Neuronal stem cell (in vitro differentiated cells): ENCODE measurements at places on chromosomes 1 and 21.

DNA sequence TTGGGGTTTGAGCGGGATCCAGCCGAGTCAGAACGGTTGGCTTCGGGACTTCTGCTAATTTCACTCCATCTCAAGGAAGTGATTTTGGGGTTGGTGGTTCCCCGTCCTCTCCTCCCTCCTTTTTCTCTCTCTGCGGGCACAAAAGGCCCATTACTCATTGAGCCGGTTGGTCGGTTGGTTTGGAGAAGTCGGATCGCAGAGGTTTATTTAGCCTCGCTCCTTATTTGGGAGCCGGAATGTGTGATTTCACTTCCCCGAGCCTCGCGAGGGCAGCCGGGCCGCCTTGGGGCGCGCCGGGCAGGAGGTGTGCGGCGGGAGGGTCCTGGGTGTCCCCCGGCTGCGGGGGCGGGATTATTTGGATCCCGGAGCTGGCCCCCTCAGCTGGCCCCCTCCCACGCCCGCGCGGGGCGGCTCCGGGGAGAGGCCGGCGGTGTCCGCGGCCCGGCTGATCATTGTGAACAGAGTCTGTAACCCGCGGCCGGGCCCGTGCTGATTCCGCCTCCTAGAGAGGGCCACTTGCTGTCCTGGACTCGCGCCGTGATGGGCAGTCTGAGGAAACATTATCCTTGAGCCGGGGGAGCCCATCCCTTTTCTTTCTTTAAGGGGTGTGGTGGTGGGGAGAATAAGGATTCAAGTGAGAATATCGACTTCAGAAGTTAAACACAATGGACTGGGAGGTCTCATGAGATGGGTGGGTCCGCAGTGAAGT is 1.2 kb downstream of the MAPKAPK2 start:
- peaks cover 11% of the 10 kb centered on the region for H3K27me3 ChIP-seq
- peaks cover 26% of the 10 kb centered on the region for H3K4me1 ChIP-seq
- peak; percentile 61 for DNase-seq

GRCh38 chr1:46522184-46522968 is 29.1 kb downstream of the KNCN start:
- H3K4me1 ChIP-seq = peaks cover 8% of the 10 kb centered on the region

DNA sequence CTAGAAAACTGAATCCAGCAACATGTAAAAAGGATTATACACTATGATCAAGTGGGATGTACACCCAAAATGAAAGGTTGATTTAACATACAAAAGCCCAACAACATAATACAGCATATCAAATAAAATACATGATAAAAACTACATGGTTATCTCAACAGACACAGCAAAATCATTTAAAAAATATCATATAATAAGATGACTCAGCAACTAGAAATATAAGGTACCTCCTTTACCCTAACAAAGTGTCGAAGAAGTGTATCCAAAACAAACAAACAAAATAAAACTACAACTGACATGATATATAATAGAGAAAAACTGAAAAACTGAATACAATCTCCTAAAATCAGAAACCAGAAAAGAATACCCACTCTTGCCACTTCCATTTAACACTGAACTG is 969.1 kb downstream of the AMY1C start:
- H3K4me1 ChIP-seq = no peaks in the 10 kb centered on the region
- no peak for DNase-seq
- no peaks in the 10 kb centered on the region for H3K36me3 ChIP-seq
- H3K27ac ChIP-seq = no peak overlapping the region
- no peaks in the 10 kb centered on the region for H3K27me3 ChIP-seq

DNA sequence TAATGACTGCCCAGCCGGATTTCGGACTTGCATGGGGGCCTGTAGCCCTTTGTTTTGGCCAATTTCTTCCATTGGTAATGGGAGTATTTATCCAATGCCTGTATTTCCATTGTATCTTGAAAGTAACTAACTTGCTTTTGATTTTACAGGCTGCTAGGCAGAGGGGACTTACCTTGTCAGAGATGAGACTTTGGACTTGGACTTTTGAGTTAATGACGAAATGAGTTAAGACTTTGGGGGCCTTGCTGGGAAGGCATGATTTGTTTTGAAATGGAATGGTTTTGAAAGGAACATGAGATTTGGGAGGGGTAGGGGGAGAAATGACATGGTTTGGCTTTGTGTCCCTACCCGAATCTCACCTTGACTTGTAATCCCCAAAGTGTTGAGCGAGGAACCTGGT is 9.6 kb downstream of the UBE2G2 start:
- no peak for DNase-seq
- no peak overlapping the region for H3K4me3 ChIP-seq
- H3K36me3 ChIP-seq = peaks cover 55% of the 10 kb centered on the region
- peaks cover 4% of the 10 kb centered on the region for H3K4me1 ChIP-seq

DNA sequence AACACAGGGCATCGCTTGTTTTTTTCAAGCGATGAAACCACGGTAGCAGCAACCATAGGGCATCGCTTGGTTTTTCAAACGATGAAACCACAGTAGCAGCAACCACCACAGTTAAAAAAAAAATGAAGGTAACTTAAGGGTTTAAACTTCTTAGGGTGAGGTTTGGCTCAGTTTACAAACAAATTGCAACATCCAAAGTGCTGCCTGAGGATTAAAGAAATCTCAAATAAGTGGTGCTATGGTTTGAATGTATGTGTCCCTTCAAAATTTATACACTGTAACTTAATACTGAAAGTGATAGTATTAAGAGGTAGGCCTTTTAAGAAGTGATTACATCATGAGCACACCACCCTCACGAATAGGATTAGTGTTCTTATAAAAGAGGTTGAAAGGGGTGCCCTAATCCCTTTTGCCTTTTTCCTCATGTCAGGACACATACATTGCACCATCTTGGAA is 6.4 kb upstream of the GBP5 start:
- no peaks in the 10 kb centered on the region for H3K36me3 ChIP-seq
- no peak overlapping the region for H3K4me3 ChIP-seq
- no peaks in the 10 kb centered on the region for H3K27me3 ChIP-seq
- no peak for DNase-seq
- no peaks in the 10 kb centered on the region for H3K4me1 ChIP-seq

GRCh38 chr1:212814537-212815334 is 23.0 kb downstream of the TATDN3 start:
- peaks cover 11% of the 10 kb centered on the region for H3K36me3 ChIP-seq
- DNase-seq = no peak
- H3K4me1 ChIP-seq = no peaks in the 10 kb centered on the region

DNA sequence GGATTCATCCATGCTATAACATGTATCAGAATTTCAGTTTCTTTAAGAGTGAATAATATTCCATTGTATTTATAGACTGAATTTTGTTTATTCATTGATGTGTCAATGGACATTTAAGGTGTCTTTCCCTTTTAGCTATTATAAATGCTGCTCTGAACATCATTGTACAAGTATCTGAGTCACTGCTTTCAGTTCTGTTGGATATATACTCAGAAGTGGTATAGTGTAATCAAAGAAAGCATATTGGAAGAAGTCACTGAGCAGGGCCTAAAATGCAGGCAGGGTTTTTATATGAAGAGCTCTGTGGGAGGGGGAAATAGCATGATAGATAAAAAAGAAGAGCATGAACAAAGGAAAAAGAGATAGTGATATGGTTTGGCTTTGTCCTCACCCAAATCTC is 22.5 kb downstream of the TYW3 start:
- no peak overlapping the region for H3K27ac ChIP-seq
- H3K36me3 ChIP-seq = peaks cover 7% of the 10 kb centered on the region
- no peak for DNase-seq
- peaks cover 5% of the 10 kb centered on the region for H3K4me1 ChIP-seq
- no peak overlapping the region for H3K4me3 ChIP-seq
- no peaks in the 10 kb centered on the region for H3K27me3 ChIP-seq

GRCh38 chr1:152759453-152760173 is 1.8 kb downstream of the KPRP start:
- DNase-seq = no peak
- H3K27ac ChIP-seq = no peak overlapping the region
- no peaks in the 10 kb centered on the region for H3K36me3 ChIP-seq
- H3K4me1 ChIP-seq = no peaks in the 10 kb centered on the region
- H3K4me3 ChIP-seq = no peak overlapping the region

GRCh38 chr1:19495000-19495656 is 9.8 kb upstream of the CAPZB start:
- H3K4me1 ChIP-seq = no peaks in the 10 kb centered on the region
- no peaks in the 10 kb centered on the region for H3K27me3 ChIP-seq
- no peak for DNase-seq
- H3K27ac ChIP-seq = no peak overlapping the region
- H3K36me3 ChIP-seq = no peaks in the 10 kb centered on the region
- H3K4me3 ChIP-seq = no peak overlapping the region

GRCh38 chr1:85398391-85399064 is 66.4 kb downstream of the DDAH1 start:
- no peak overlapping the region for H3K4me3 ChIP-seq
- no peak overlapping the region for H3K27ac ChIP-seq
- DNase-seq = no peak
- no peaks in the 10 kb centered on the region for H3K36me3 ChIP-seq

GRCh38 chr21:19692231-19692630 is 1288.6 kb upstream of the TMPRSS15 start:
- H3K4me1 ChIP-seq = no peaks in the 10 kb centered on the region
- no peak overlapping the region for H3K27ac ChIP-seq
- peak; percentile 9 for DNase-seq

- peaks cover 14% of the 10 kb centered on the region for H3K36me3 ChIP-seq
- no peak overlapping the region for H3K27ac ChIP-seq
- no peak for DNase-seq
- no peaks in the 10 kb centered on the region for H3K27me3 ChIP-seq
These were observed 45.7 kb upstream of the ANGPTL1 start for GRCh38 chr1:178916448-178917174.

DNA sequence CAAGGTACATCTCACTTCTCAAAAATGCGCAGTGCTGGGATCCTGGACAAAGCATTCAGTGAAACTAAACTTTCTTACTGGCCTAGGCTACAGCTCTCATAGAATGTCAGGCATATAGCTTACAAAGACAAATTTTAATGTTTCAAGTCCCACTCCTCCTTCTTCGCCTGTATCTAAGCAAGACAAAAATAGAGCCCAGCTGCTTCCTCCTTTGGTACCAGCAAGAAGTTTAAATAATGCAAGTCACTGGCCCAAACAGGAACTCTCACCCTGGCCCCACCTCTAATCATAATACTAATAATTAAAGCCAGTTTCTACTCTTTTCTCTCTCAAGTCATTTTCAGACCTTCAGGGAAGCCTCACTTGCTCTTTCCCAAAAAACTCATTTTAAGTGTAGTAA is 1267.9 kb downstream of the MRPL39 start:
- DNase-seq = no peak
- H3K27ac ChIP-seq = no peak overlapping the region
- no peaks in the 10 kb centered on the region for H3K27me3 ChIP-seq
- no peaks in the 10 kb centered on the region for H3K4me1 ChIP-seq
- H3K4me3 ChIP-seq = no peak overlapping the region
- no peaks in the 10 kb centered on the region for H3K36me3 ChIP-seq

GRCh38 chr21:16370186-16370585 is 640.4 kb downstream of the USP25 start:
- no peak overlapping the region for H3K4me3 ChIP-seq
- no peak for DNase-seq
- H3K36me3 ChIP-seq = peaks cover 7% of the 10 kb centered on the region
- no peak overlapping the region for H3K27ac ChIP-seq
- H3K4me1 ChIP-seq = no peaks in the 10 kb centered on the region

GRCh38 chr1:173454966-173455524 is 22.1 kb upstream of the PRDX6 start:
- no peaks in the 10 kb centered on the region for H3K36me3 ChIP-seq
- no peak overlapping the region for H3K4me3 ChIP-seq
- H3K27ac ChIP-seq = no peak overlapping the region
- no peak for DNase-seq

- H3K27me3 ChIP-seq = no peaks in the 10 kb centered on the region
- H3K27ac ChIP-seq = no peak overlapping the region
- H3K4me1 ChIP-seq = peaks cover 6% of the 10 kb centered on the region
- no peak overlapping the region for H3K4me3 ChIP-seq
These were observed 19.6 kb downstream of the CAPN8 start for GRCh38 chr1:223645903-223646302.

- H3K27ac ChIP-seq = no peak overlapping the region
- H3K4me1 ChIP-seq = peaks cover 33% of the 10 kb centered on the region
- H3K27me3 ChIP-seq = no peaks in the 10 kb centered on the region
- H3K4me3 ChIP-seq = no peak overlapping the region
- no peaks in the 10 kb centered on the region for H3K36me3 ChIP-seq
- no peak for DNase-seq
These were observed 109.2 kb downstream of the CASZ1 start for GRCh38 chr1:10687251-10687651.
